Lung (tissue), 17 donors: ENCODE measurements at places on chromosomes 4 and X. TPM values are rescaled to one million over a fixed set of nuclear protein-coding genes. Genes with fewer than 3 reads are reported as not detected.

- no peak for DNase-seq
Measured at GRCh38 chrX:48498374-48498809, 10.4 kb upstream of the PORCN start.

DNA sequence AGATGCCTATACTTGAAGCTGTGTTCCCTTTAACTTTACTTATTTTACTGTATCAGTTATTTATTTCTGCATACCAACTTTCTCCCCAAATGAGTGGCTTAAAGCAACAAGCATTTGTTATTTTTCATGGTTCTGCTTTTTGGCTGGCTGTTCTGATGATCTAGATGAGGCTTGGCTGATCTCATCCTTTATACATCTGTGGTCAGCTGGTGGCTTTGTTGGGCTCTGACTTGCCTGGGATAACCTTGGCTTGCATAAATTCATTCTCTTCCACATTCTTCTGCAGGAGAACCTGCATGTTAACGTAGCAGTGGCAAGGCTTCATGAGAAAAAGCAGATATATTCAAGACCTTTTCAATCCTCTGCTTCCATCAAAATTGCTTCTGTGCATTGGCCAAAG, 1317.6 kb downstream of the ADGRL3 start:
- DNase-seq: no peak

Gene GLOD5
- total RNA-seq: 1.6 TPM

DNA sequence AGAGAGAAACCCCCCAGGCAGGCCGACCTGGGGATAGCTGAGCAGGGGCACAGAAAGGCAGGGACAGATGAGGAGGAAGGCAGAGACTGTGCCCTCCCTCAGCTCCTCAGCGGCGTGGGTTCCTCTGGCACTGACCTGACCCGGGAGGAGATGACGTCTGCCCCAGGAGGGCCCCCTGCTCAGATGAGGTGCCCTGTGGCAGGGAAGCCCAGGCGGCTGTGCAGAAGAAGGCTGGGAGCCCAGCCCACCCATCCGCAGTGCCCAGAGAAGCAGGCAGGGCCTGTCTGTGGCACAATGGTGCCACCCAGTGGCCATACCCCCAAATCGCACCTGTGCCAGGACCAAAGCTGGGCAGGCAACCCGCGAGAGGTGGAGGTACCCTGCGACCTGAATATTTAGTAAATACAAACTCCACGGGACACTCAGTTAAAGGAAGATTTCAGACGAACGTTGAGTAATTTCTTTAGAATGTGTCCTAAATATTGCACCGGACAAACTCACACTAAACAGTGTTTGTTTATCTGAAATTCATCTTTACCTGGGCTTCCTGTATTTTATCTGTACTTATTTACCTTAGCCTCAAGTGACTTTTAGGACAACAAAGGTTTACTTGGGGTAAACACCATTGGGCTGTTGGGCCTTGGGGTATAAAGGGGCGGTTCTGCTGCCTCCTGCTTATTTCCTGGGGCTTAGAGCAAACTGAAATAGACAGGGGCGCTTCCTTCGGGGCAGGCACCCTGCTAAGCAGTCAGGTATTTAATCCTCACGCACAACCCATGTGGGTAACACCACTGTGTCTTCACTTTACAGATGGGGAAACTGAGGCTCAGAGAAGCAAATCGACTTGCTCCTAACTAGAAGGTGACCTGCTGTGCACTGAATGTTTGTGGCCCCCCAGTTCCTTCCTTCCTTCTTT, 46.5 kb upstream of the HMX1 start:
- peak; percentile 40 for DNase-seq

Gene CCDC120
- total RNA-seq: 5.3 TPM

- DNase-seq: no peak
Measured at GRCh38 chr4:182175788-182176519, 67.2 kb upstream of the TENM3 start.

- DNase-seq: no peak
Measured at GRCh38 chr4:158999166-158999682, 103.7 kb upstream of the RAPGEF2 start.

DNA sequence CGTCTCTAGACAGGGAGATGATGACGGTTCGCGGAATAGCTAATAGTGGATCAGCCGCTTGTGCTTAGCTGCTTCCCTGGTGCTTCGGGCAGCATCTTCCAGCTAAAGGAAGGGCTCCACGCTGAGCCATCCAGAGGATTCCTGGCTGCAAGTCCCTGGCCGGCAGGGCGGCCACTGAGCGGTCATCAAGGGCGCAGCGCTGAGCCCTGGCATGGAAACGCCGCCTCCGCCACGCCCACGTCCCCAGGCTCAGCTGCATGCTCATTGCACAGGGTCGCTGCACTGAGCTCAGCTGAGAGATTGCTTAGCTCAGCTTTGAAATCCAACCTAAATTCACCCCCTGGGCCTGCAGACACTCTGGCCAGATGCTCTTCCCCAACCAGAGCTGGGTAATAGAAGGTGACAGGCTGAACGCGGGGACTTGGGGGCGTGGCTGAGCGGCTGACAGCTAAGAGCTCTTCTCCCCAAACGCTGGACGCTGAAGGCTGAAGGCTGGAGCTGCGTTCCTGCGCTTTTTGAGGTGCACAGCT, 118.2 kb upstream of the KIT start:
- DNase-seq: peak; percentile 61

DNA sequence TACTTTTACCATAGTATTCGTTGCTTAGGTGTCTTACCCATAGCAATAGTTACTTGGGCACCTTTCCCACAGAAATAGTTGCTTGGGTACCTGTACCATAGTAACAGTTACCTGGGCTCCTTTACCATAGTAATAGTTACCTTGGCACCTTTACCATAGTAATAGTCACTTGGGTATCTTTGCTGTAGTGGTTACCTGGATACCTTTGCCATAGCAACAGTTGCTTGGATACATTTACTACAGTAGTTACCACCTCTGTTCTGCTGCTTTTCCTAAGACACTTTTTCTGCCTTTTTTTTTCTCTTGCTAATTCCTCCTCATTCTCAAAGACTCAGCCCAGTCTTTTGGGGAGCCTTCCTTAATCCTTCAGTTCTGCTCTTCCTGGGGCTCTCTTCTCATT, 272.8 kb upstream of the PUDP start:
- DNase-seq: no peak

Gene IQSEC2
- total RNA-seq: 10.3 TPM

Gene SLC9A7
- 6.9 TPM for total RNA-seq

DNA sequence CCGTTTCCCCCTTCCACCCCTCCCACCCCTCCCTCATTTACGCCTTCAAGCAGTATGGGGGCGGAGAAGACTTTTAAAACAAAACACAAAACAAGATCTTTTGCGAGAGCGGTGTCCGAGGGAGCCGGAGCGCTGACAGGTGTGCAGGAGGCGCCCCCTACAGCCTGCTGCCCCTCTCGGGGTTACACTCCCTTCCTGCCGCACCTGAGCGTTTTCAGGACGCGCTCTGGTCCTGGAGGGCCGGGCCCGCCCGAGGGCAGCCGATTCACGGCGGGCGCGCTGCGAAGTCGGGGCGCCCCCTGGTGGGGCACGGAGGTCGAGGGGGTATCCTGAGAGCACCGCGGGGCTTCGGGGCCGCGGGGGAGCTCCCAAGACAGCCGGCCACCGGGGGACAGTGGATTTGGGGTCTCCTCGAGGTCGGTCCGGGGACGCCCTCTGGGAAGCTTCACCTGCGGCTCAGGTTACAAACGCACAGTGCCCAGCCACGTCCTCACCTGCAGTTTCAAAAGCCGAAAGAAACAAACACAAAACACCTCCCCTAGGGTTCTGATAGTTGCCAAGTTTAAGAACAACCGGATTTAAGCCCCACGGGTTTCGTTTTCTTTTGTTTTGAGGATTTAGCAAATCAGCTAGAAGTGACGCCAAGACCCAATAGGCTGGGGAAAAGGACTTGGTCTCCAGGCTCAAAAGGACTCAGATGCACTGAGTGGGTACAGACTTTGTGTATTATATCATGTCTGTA, 8.0 kb upstream of the NEUROG2 start:
- peak; percentile 68 for DNase-seq

DNA sequence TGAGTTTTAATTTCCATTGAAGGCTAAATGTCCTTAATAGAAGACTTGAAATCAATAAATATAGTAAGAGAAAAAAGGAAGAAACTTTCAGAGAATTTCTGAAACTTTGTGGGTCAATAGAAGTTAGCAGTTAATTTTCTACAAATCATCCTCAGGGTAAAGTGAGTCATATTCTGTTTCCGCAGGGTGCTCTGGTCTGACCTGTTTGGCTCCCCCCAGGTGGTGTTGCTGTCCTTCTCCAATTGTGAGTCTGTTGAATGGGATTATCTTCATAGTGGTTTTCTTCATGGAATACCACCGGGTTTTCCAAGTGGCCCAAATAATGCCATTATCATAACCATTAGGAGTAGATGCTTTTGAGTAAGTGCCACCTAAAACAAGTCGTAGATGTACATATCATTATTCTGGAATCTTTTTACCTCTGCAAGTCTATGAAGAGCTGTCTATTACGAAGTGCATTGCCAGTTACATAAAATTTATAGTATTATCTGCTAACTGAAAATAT, 7.7 kb downstream of the FGG start:
- DNase-seq: no peak

GRCh38 chr4:113006632-113007031, 42.8 kb upstream of the ANK2 start:
- DNase-seq: no peak

DNA sequence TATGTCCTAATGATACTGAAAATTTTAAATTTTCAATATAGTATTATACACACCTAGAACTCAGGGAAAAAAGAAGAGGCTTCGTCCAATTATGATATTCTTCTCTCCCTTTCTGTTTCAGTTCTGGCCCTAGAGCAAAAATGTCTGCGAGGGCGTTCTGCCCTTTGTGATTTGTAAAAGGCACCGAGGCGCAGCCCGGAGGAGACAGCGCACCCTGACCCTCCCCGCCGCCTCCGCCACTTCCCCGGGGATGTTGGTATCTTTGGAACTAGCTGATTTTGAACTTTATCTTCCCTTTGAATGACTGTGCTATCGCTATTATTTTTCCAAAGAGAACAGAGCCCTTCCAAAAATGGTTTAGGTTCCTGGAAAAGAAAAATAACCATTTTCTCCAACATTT, 173.2 kb upstream of the FAM9B start:
- DNase-seq: peak; percentile 16

DNA sequence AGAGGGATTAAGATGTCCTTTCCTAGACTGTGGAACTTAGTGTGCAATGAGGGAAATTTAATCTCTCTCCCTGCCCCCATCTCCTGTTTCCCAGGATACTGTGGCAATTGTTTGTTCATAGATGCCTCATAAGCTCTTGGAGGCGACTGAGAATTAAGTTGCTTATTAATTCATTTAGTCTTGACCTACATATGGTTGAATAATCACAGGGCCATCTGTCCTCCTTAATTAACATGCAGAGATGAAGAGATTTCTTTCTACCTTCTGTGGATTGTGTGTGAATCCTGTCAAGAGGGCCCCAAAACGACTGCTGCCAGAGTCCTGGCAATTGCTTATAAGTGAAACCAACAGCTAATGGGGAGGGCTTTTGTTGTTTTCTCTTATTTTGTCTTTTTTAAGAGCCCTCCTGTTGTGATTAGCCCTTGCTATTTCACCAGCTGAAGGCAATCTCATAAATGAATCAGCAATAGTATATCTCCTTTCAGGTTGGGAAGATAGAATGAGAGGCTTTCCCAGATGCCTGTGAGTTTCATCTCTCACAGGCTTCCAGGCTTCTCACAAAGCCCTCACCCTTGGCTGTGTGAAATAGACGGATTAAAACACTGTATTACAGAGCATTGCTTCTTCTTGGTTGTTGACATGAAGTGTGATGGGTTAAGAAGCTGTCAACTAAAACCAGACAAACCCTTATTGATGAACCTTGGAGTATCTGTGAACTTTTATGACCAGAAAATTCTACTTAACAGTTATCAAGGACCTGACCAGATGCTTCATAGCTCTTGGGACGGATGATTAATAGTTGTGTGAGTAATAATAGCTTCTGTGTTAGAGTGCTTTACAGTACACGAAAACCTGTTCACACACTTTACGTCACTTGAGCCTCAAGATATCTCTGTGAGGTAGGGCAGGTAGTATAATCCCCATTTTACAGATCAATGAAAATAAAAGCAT, 58.5 kb downstream of the PGRMC2 start:
- DNase-seq: no peak

Gene CENPU
- total RNA-seq: 8.6 TPM

Gene ADGRG2
- 1.3 TPM for total RNA-seq

Gene SSX4B
- not detected for total RNA-seq

GRCh38 chr4:89579771-89580170, 257.2 kb downstream of the SNCA start:
- DNase-seq: no peak

GRCh38 chr4:108738003-108738706, 24.7 kb downstream of the ETNPPL start:
- DNase-seq: no peak

DNA sequence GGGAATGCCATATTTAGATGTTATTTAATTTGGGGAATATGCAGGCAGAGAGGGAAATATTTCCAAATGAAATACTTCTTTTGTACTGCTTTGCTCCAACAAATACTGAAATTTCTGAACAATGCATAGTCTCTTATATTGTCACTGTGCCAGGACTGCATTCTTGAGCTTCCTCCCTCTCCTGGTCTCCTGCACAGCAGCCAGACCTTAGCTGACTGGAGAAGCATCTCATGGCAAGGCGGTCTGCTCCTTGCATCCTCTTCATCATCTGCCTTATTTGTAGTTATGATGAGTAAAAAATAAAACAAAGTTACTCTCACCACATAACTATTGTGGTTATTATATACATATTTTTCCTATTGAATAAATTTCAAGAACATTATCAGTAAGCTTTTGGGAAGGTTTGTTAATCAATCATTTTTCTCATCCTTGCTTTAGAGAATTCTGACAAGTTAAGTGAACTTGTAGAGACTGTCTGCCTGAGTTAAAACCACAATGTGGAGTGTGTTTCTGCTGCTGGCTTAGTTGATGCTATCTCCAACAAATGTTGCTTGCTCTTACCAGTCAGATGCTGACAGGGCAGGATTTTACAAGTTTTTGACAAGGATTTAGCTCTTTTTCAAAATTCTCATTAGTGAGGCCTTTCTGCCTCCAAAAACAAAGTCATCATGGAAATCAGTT, 153.6 kb downstream of the SOWAHB start:
- no peak for DNase-seq

Gene PCYT1B
- 5.0 TPM for total RNA-seq

GRCh38 chr4:36128689-36129088, 115.6 kb downstream of the ARAP2 start:
- DNase-seq: peak; percentile 56

GRCh38 chr4:144714166-144714565, 68.2 kb downstream of the HHIP start:
- DNase-seq: no peak

Gene CXXC4
- 2.1 TPM for total RNA-seq

Gene RBMXL3
- total RNA-seq: not detected

GRCh38 chr4:15043226-15043625, 40.9 kb downstream of the CPEB2 start:
- no peak for DNase-seq
